Heart right ventricle (tissue), 16 donors: ENCODE measurements at places on chromosomes 1 and 21. TPM values are rescaled to one million over a fixed set of nuclear protein-coding genes. Genes with fewer than 3 reads are reported as not detected.

DNA sequence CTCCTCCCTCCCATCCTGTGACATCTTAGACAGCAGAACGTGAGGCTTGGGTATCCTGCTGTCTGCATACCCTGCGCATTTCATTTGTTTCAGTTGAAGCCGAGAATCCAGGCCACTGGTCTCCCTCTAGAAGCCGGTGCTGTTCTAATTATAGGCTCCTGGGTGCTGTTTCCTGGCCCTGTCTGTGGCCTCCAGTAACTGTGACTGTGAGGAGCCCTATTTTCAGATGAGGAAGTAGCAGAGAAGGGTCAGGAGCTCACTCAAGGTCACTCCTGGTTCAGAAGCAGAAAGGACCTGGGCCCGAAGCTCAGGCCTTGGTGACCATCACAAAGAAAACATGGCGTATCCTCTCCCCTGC is 24.0 kb downstream of the COQ8A start:
- peak overlapping the region; percentile 83 for H3K27ac ChIP-seq
- H3K4me1 ChIP-seq: peaks cover 59% of the 10 kb centered on the region
- H3K36me3 ChIP-seq: peaks cover 36% of the 10 kb centered on the region
- no peak for DNase-seq

- H3K27me3 ChIP-seq: peaks cover 15% of the 10 kb centered on the region
- no peak for DNase-seq
- no peak overlapping the region for H3K27ac ChIP-seq
- no peaks in the 10 kb centered on the region for H3K4me1 ChIP-seq
- no peak overlapping the region for H3K4me3 ChIP-seq
- no peaks in the 10 kb centered on the region for H3K36me3 ChIP-seq
Observed at GRCh38 chr1:18237371-18237770, 129.8 kb downstream of the IGSF21 start.

- no peaks in the 10 kb centered on the region for H3K36me3 ChIP-seq
- no peak overlapping the region for H3K27ac ChIP-seq
- H3K4me3 ChIP-seq: peak overlapping the region; percentile 76
Observed at GRCh38 chr1:24503059-24503751, 569 bp downstream of the RCAN3 start.

- no peak overlapping the region for H3K27ac ChIP-seq
- no peak overlapping the region for H3K4me3 ChIP-seq
- no peaks in the 10 kb centered on the region for H3K36me3 ChIP-seq
- no peaks in the 10 kb centered on the region for H3K4me1 ChIP-seq
- H3K27me3 ChIP-seq: no peaks in the 10 kb centered on the region
Observed at GRCh38 chr21:35316933-35317332, 267.8 kb upstream of the RUNX1 start.

DNA sequence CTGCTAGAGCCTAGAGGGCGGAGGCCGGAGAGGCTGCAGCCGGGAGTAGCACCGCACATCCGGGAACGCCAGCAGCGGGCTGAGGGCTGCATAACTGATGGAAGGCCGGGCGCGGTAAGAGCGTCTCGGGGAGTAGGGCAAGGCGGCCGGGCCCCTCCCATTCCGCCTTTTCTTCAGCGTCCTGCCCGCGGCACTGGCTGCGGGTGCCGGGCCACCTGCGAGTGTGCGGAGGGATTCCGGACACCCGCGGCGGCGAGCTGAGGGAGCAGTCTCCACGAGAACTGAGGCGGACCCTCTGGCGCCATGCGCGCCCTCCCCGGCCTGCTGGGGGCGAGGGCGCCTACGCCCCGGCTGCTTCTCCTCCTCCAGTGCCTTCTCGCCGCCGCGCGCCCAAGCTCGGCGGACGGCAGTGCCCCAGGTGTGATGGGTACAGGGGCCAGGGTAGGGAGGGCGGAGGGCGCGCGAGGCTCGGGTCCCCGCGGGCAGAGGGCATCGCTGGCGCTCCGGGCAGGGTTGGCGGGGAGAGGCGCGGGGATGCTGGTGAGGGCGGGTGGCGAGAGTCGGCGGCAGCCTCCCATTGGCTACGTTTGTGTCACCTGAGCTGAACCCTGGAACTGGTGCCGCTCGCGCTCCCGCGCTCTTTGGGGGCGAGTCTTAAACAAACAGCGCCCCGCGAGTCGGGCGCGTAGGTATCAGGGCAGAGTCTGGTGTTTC is 334.4 kb downstream of the SRGAP2C start:
- H3K4me1 ChIP-seq: no peaks in the 10 kb centered on the region
- peaks cover 13% of the 10 kb centered on the region for H3K27me3 ChIP-seq
- H3K4me3 ChIP-seq: peak overlapping the region; percentile 51
- peak; percentile 23 for DNase-seq
- no peak overlapping the region for H3K27ac ChIP-seq

- no peaks in the 10 kb centered on the region for H3K36me3 ChIP-seq
- H3K4me3 ChIP-seq: no peak overlapping the region
- no peak for DNase-seq
- H3K27me3 ChIP-seq: peaks cover 18% of the 10 kb centered on the region
- peaks cover 3% of the 10 kb centered on the region for H3K4me1 ChIP-seq
Observed at GRCh38 chr1:204649721-204650521, 35.6 kb downstream of the LRRN2 start.

DNA sequence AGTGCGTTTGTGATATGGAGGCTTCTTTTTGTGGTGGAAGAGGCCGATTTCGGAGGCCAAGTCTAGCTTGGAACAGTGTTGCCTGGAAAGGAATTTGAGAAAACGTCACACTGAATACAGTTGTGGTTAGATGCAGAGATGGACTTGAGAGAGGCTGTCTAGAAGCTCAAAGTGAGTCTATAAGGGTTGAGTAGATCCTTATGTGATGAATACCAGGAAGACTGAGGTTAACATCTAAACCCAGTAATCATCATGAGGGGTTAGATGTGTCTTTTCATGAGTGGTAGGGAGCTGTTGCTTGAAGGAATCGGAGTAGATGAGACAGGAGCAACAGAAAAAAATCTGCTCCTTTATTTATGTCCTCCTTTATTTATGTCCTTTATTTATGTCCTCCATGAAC is 114.6 kb upstream of the IVNS1ABP start:
- DNase-seq: no peak
- H3K27ac ChIP-seq: no peak overlapping the region
- H3K36me3 ChIP-seq: no peaks in the 10 kb centered on the region
- no peaks in the 10 kb centered on the region for H3K27me3 ChIP-seq

GRCh38 chr1:87820668-87821334 is 492.1 kb downstream of the LMO4 start:
- H3K27ac ChIP-seq: no peak overlapping the region
- no peaks in the 10 kb centered on the region for H3K27me3 ChIP-seq
- no peaks in the 10 kb centered on the region for H3K4me1 ChIP-seq
- no peak for DNase-seq

DNA sequence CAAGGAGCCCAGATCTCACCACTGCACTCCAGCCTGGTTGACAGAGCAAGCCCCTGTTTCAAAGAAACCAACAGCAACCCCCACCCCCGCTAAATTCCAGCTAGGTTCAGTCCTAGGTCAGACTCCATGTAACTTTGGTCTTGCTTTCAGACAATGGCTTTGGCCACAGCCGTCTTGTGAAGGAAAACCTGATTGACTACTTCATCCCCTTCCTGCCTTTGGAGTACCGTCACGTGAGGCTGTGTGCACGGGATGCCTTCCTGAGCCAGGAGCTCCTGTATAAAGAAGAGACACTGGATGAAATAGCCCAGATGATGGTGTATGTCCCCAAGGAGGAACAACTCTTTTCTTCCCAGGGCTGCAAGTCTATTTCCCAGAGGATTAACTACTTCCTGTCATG is 12.9 kb downstream of the TOR3A start:
- no peak overlapping the region for H3K27ac ChIP-seq
- H3K36me3 ChIP-seq: no peaks in the 10 kb centered on the region
- no peak for DNase-seq
- peaks cover 37% of the 10 kb centered on the region for H3K4me1 ChIP-seq
- no peak overlapping the region for H3K4me3 ChIP-seq
- no peaks in the 10 kb centered on the region for H3K27me3 ChIP-seq

DNA sequence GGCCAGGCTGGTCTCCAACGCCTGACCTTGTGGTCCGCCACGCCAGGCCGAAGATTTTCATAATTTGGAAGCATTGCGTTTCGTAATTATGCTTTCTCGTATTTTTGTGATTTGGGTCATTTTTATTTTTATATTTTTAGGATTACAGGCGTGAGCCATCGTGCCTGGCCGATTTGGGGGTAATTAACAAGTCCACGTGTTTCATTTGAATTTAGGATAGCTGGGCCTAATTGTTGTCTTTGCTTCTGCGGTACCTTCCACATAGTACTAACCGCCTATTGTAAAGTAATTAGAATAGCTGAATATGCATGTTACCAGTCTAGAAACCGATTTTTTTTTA is 1.0 kb downstream of the RCC1 start:
- peak overlapping the region; percentile 86 for H3K27ac ChIP-seq
- H3K4me3 ChIP-seq: peak overlapping the region; percentile 77
- H3K36me3 ChIP-seq: peaks cover 5% of the 10 kb centered on the region
- peaks cover 31% of the 10 kb centered on the region for H3K4me1 ChIP-seq

GRCh38 chr1:244388961-244389360 is 62.7 kb downstream of the ADSS2 start:
- H3K4me1 ChIP-seq: no peaks in the 10 kb centered on the region
- H3K4me3 ChIP-seq: no peak overlapping the region
- no peak for DNase-seq

DNA sequence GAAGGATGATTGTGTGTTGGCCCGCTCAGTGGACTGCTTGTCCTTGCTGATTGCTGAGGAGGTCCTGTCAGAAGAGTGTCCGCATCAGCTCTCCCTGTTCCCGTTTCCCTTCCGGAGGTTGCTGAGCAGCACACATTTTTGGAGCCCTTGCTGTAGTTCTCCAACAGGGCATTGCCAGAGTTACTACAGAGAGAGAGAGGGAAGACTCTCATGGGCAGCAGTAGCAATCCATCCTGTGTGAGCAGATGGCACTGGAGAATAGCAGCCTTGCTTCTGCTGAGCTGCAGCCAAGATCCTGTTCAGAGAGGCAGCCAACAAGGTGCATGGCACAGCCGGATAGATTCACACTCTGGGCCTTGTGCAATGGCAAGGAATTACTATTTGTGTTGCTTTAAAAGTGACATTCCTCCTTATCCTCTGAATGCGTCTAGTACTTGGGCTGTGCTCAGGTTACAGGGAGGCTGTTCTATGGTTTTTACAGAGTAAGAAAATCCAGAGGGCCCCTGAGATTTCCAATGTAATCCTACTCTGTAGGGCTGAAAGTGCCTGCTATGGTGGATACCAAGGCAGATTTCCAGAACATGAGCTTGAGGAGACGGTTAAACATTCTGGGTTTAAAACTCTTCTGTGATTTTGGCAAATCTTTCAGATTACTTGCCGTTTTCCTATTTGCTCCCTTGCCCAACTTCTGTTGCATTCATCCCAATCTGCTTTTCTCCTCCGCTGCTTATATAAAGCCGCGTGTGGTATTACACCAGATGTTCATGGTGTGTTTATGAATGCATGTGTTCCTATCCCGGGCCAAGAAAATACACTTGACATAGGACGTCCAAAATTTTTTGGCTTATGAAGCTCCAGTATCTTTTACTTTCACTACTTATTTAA is 27.4 kb downstream of the AK4 start:
- H3K4me1 ChIP-seq: peaks cover 63% of the 10 kb centered on the region
- no peaks in the 10 kb centered on the region for H3K36me3 ChIP-seq
- DNase-seq: peak; percentile 46
- no peaks in the 10 kb centered on the region for H3K27me3 ChIP-seq

- DNase-seq: peak; percentile 74
- H3K36me3 ChIP-seq: no peaks in the 10 kb centered on the region
- peak overlapping the region; percentile 76 for H3K27ac ChIP-seq
- no peaks in the 10 kb centered on the region for H3K27me3 ChIP-seq
- H3K4me3 ChIP-seq: peak overlapping the region; percentile 71
Observed at GRCh38 chr1:85464497-85465098, 361 bp downstream of the DDAH1 start.

GRCh38 chr1:232880354-232880753 is 70.1 kb upstream of the NTPCR start:
- DNase-seq: no peak
- no peak overlapping the region for H3K4me3 ChIP-seq
- no peaks in the 10 kb centered on the region for H3K4me1 ChIP-seq

DNA sequence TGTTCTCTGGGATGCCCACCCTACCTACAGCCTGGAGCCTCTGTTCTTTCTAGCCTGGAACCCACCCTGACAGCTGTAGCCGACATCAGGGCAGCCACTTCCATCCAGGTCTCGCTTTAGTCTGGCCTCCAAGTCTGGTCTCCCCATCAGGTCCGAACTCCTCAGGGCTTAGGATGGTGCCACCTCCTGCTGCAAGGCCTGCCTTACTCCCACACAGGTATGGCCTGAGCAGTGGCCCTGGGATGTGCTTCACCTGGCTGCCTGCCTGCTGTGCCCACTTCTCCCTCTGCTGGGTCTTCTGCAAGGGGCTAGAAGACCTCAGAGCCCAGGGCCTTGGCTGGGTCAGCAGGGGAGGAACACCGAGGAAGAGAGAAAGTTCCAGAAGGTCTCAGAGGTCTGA is 35.7 kb upstream of the MAGOH start:
- peaks cover 3% of the 10 kb centered on the region for H3K27me3 ChIP-seq
- no peak for DNase-seq
- H3K36me3 ChIP-seq: no peaks in the 10 kb centered on the region
- H3K27ac ChIP-seq: no peak overlapping the region
- no peak overlapping the region for H3K4me3 ChIP-seq

DNA sequence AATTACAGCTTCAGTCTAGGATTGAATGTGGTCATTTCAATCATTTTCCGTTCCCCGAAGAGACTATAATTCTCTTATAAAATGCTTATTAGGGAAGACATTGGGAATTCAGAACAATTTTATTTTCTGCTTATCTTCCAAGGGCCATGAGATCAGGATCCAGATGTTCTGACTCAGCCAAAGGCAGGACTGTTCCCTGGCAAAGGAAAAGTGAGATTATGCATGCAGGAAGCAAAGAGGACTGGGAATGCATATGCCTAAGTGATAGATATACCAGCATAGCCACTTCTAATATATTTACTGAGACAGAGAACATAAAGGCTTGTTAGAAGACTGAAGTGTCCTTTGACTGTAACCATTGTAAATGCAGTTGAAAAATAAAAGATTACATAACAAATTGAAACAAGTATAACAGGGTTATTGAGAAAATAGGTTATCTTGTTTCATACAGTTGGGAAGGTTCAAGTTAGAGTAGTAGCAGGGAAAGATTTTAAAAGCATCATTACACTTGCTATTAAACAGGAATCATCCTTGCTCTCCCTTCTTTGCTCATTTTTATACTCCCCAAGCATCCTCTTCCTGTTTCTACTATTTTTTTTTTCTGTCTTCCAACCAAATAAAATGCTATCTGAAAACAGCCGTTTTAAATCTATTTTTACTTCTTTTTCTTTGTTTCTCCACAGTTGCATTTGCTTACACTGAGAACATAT is 439.6 kb upstream of the ADAMTS5 start:
- DNase-seq: no peak
- no peaks in the 10 kb centered on the region for H3K4me1 ChIP-seq
- no peaks in the 10 kb centered on the region for H3K27me3 ChIP-seq
- no peaks in the 10 kb centered on the region for H3K36me3 ChIP-seq
- H3K4me3 ChIP-seq: no peak overlapping the region

Gene TNNI3K
- polyA plus RNA-seq: 162 TPM

Gene LCE3D
- polyA plus RNA-seq: not detected

Gene CD2
- polyA plus RNA-seq: 0.49 TPM
